ENCODE measurements at places on chromosomes 6 and 20.

DNA sequence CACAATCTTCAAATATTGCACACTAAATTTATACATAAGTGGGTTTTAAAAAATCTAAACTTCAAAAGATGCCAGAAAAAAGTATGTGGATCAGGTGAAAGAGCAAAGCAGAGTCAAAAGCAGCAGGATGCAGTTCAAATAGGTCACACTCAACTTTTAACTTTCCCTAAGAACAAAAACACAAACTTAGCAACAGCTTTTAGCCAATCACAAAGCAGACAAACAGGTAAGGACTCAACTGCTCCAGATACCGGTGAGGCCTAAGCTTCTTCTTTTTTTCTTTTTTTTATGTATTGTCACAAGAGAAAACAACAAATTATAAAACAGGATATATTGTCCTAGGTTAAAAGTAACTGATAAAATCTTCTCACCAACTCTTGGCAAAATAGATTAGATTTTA lies 74.7 kb downstream of the SESN1 start:
- DNase-seq, result no peak

GRCh38 chr20:21505810-21506530 lies 7.9 kb downstream of the NKX2-2 start:
- DNase-seq, result no peak

- DNase-seq, result no peak
Measured at GRCh38 chr6:44042261-44042988, 84.8 kb downstream of the MRPL14 start.

GRCh38 chr20:48607544-48607865 lies 220.3 kb downstream of the PREX1 start:
- no peak for DNase-seq

- DNase-seq, result no peak
Measured at GRCh38 chr6:161395716-161396231, 121.9 kb upstream of the AGPAT4 start.
